NCI-H1092 treated with DMSO at 0.1 percent for 48 hours (cell line): ENCODE measurements at places on chromosomes 4 and X.

GRCh38 chr4:147117431-147117830 is 171.8 kb upstream of the TTC29 start:
- DNase-seq: no peak

GRCh38 chrX:8364369-8365141 is 100.1 kb upstream of the VCX3B start:
- peak; percentile 75 for DNase-seq

GRCh38 chr4:109562457-109563239 is 2.6 kb downstream of the MCUB start:
- no peak for DNase-seq

GRCh38 chrX:22952010-22952409 is 47.8 kb upstream of the DDX53 start:
- DNase-seq: peak; percentile 21

- no peak for DNase-seq
Observed at GRCh38 chr4:151468715-151469696, 60.0 kb downstream of the FHIP1A start.

DNA sequence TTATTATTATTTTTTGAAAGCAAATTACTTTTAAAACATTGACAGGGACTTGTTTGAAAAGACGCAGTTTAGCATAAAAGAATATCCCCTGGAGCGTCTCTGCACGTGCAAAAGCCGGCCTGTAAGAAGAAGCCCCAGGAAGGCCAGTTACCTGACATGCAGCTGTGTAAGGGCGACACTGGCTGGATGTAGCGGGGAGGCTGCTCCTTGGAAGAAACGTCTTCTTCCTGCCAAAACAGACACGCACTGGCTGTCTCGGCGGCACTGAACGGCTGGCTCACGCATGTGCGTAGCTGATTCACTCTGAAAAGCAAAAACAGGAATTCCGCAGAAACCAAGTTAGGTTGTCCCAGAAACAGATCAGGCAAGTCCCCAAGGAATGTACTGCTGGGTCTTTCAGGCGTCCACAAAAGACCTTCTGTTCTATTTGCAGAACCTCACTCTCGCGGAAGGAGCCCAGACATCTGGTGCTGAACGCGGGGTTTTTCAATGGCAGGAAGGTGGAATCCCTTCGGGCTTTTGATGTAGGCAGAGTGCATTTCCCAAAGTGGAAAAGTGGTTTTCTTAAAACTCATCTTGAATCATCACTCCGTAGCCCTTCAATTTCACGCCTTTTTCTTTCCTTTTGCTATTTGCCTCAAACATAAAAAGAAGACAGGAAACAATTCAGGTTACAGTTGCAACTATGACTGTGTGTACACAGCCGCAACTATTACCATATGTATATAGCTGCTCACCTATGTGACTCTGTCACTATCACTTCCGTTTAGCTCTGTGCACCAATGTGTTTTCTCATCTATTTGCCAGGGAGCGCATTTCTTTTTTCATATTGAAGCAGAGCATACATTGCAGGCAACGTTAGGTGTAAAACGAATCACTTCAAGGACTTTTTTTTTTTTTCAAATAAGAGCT is 38.1 kb upstream of the ARSH start:
- no peak for DNase-seq

GRCh38 chr4:6668391-6668790 is 25.3 kb upstream of the S100P start:
- no peak for DNase-seq

GRCh38 chrX:100076031-100076430 is 334.0 kb downstream of the PCDH19 start:
- no peak for DNase-seq

GRCh38 chrX:103562801-103563200 is 22.5 kb upstream of the TCEAL4 start:
- DNase-seq: no peak

DNA sequence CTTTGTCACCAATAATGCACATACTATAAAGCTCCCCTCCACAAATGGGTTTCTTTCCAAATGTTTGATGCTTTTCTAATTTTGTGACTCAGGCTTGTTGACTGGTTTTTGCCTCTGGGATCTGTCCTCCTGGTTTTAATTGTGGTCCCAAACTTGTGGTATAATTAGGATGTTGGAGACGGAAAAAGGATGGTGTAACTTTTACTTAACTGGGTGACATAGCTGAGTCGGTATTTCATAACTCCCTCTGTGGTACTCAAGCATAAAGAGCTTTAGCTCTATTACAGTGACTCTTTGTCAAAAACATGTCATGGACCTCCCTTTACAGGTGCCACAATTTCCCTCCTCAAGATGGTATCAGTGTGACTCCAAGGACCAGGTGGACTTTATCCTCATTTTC is 119.7 kb upstream of the RBPJ start:
- DNase-seq: no peak

- no peak for DNase-seq
Observed at GRCh38 chr4:110492522-110492921, 16.6 kb downstream of the ENPEP start.

DNA sequence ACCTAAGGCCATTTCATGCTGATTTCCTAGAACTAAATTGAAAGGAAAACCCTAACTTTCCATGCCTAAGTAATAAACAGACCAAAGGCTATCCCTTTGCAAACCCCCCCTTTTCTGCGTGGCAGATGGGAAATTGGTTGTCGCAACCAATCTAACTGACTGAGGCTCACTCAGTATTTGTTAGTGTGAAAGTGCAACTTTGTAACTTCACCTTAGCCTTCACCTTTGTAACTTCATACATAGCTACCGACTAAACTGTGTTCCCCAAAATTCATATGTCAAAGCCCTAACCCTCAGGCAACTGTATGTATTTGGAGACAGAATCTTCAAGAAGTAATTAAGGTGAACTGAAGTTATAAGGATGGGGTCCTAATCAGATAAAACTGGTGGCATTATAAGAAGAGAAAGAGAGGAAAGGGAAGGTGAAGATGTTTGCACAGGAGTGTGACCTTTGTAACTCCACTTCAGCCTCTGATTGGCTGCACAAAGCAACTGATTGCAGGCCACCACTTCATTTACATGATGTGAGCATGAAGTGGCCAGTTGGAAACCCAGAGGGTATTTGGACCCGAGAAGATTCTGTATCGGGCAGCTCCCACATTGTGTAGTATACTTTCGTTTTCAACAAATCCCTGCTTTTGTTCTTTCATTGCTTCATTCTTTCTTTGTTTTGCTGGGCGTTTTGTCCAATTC is 4.9 kb upstream of the TMEM33 start:
- DNase-seq: no peak

DNA sequence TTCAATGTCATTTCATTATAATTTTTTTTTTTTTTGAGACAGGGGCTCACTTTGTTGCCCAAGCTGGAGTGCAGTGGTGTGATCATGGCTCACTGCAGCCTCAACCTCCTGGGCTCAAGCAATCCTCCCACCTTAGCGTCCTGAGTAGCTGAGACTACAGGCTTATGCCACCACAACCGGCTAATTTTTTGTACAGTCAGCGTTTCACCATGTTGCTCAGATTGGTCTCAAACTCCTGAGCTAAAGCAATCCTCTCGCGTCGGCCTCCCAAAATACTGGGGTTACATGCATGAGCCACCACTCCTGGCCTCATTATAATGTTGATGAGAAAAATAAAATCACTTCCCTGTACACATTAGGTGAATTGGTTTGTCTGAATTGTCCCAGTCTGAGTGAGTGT is 16.9 kb downstream of the TAF7L start:
- no peak for DNase-seq

GRCh38 chr4:121728066-121728465 is 31.3 kb upstream of the ANXA5 start:
- DNase-seq: no peak
